Fibroblast of skin of scalp (primary cell): ENCODE measurements at places on chromosomes 13 and 19.
A peak's percentile ranks its signal among the peaks of the same experiment; 100 is the strongest.

GRCh38 chr13:97194479-97194878 lies 27.7 kb upstream of the MBNL2 start:
- DNase-seq: peak; percentile 31

- no peak for DNase-seq
These were observed 1.0 kb upstream of the TYROBP start for GRCh38 chr19:35908973-35909683.

DNA sequence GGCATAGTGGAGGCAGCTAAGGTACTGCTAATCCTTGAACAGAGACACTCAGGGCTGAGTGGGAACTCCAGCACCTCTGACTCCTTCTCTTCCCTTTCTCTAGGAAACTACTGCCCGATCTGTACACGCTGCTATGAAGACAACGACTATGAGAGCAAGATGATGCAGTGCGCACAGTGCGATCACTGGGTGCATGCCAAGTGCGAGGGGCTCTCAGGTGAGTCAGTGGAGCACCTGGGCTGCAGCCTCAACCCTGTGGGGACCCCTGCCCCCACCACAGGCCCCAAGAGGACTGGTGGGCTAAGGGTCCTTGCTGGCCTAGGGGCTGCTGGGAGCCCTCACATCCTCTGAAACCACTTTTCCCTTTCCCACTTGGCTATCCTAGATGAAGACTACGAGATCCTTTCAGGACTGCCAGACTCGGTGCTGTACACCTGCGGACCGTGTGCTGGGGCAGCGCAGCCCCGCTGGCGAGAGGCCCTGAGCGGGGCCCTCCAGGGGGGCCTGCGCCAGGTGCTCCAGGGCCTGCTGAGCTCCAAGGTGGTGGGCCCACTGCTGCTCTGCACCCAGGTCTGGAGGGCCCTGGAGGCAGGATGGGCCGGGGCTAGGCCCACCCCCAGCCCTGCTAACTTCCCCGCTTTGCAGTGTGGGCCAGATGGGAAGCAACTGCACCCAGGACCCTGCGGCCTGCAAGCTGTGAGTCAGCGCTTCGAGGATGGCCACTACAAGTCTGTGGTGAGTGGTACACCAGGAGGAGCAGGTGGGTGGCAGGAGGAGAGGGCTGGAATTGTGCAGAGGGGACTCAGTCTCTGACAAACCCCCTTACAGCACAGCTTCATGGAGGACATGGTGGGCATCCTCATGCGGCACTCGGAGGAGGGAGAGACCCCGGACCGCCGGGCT lies 9.5 kb downstream of the KMT2B start:
- no peak for DNase-seq

DNA sequence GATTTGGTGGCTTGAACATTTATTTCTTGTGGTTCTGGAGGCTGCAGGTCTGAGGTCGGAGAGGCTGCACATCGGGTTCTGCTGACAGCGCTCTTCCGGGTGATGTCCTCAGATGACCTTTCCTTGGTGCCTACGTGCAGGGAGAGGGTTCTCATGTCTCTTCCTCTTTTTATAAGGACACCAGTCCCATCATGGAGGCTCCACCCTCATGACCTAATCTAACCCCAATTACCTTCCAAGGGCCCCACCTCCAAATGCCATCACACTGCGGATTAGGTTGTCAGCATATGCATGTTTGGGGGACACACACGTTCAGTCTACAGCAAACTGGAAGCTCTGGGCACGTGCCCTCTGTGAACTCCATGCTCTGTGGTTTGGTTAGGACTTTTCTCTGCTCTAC lies 338.6 kb downstream of the FGF9 start:
- no peak for DNase-seq

DNA sequence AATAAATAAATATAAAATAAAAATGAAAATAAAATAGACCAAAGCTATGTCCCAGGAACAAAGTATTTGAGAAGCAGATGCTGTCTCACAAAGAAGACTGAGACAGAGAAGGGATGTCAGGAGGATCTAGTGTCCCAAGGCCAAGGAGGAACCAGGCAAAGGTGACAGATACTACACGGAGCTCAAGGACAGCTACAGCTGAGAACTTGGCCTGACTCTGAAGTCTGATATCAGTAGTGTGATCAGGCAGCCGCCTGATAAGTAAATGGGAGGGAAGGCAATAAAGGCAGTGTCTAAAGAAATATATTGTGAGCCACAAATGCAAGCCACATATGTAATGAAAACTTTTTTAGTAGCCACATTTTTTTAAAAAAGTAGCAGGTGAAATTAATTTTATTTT lies 20.4 kb upstream of the NANOS3 start:
- DNase-seq: no peak

DNA sequence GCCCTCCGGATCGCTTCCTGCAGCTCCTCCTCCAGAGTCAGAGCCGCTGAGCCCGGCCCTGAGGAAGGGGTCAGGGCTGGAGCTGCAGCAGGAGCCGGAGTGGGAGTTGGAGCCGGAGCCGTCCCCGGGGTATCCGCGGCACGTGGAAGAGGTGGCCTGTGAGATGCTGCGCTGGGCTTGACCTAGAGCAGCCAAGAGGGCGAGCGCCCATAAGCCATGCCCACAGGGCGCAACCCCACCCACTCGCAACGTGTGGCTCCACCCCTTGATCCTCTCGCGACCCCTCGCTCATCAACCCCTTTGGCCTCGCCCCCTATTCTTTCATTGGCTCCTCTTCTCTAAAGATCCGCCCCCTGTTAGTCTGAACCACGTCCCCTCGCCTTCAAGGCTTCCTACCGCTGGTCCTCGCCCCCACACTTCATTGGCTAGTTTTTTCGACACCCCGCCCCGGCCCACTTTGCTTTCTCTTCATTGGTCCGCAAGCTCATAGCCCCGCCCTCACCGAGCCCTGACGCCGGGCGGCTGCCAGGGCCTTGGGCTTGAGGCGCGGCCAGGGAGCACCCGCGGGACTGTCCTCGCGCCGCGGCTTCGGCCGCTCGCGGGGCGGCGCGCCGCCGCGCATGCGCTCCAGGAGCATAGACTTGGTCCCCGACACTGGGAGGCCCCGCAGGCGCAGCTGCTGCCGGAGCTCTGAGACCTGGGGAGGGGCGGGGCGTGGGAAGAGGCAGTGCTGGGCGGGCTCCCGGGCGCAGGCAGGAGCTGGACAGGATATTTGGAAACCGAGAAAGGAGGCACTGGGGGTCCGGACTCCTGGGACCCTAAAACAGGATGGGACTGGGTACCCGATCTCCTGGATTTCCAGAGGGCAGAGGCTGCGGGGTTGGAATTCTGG lies 5.4 kb downstream of the MAMSTR start:
- peak; percentile 100 for DNase-seq

DNA sequence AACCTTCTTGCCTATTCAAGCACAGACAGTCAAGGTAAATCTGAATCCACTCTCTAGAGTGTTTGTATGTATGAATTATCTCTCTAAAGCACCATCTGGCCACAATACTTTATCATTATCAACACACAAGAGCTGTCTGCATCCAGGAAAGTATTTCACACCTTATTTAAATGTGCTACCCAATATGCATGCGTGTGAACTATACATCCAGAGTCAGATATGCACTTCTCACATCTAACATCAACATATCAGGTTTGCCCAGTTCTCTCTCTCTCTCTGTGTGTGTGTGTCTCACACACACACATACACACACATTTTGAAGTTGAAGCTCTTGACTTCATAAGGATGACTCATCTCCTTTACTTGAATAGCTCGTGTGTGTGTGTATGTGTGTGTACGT lies 697.5 kb upstream of the PCDH20 start:
- DNase-seq: no peak

- DNase-seq: no peak
These were observed 6.4 kb downstream of the LTBP4 start for GRCh38 chr19:40607311-40608239.

GRCh38 chr19:11736696-11737095 lies 2.0 kb downstream of the ZNF823 start:
- DNase-seq: peak; percentile 77

- DNase-seq: peak; percentile 9
These were observed 28.4 kb downstream of the ZNF844 start for GRCh38 chr19:12092956-12093355.

- DNase-seq: no peak
These were observed 562.6 kb upstream of the ARGLU1 start for GRCh38 chr13:107130566-107130965.

DNA sequence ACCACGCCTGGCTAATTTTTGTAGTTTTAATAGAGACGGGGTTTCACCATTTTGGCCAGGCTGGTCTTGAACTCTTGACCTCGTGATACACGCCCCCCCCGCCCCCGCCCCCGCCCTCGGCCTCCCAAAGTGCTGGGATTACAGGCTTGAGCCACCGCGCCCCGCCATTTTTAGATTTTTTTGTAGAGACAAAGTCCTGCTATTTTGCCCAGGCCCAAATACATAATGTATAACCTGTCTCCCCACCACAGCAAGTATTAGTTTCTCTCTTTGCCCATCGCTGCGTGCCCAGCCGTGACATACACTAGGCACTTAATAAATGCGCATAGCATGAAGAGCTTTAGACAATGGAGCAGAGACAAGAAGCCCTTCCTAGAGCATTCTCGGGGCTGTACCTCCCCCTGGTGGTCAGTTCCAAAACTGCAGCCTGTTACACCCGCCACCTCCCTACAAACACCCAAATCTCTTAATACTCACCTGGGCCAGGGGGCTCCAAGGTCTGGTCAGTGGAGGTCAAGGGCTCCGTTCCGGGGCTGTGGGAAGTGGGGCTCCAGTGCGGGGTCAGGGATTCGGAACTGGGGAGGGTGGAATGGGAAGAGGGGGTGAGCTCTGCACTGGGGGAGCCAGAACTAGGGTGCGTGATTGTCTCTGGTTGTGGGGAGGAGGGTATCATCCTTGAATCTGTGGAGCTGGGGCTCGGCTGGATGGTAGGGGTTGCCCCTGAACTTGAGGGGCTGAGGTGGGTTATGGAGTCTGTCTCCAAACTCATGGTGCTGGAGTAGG lies 22.5 kb downstream of the IQCN start:
- peak; percentile 61 for DNase-seq

GRCh38 chr19:32318884-32319520 lies 26.4 kb upstream of the ZNF507 start:
- DNase-seq: peak; percentile 6

DNA sequence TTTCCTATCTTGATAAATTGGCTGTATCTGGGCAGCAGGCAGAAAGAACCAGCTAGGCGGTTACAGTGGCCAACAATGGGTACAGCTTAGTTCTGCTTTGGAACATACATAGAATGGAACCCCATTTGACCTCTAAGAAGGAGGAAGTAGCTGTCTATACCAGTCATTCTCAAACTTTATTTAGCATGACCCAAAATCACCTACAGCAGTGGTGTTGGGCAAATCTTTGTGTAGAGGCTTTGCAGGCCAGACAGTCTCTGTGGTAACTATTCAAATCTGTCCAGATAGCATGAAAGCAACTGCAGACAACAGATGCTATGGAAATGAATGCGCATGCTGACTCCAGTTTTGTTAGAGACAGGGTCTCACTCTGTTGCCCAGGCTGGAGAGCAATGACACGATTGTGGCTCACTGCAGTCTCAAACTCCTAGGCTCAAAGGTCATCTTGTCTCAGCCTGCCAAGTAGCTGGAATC lies 12.0 kb upstream of the KCNC3 start:
- no peak for DNase-seq

GRCh38 chr19:10235003-10235402 lies 3.9 kb upstream of the S1PR2 start:
- no peak for DNase-seq

GRCh38 chr19:40294560-40294959 lies 9.4 kb upstream of the AKT2 start:
- no peak for DNase-seq

DNA sequence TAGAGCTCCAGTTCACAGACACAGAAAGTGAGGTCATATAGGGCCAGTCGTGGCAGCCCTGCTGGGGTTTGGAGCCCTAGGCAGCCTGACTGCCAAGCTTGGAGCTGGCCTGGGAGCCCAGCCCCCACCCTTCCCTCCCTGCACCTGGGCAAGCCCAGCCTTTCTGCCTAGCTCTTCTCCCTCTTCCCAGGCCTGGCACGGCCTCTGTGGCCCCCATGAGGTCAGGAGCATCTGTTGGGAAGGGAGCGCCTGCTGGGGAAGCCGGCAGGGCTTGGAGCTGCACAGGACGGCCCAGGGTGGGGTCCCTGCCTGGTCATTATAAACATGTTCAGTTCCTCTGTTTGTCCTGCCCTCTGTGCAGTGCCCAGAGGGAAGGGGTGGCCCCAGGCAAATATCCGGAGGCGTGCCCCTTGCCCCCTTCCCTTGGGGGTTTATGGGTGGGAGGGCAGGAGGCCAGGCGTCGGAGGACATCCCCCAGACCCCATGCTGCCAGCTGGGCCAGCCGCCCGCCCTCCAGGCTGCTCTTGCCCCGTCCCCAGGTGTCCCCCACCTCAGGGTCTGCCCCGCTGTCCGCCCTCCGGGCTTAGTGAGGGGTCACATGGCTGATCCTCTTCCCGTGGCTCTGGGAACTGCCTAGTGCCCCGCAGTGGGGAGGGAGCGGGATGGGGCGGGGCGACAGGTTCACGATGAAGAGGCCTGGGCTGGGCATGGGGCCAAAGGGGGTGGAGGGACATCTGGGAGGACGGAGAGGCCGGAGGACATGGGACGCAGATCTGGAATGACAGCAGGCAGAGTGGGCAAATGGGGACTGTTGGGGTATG lies 30.0 kb upstream of the NCCRP1 start:
- DNase-seq: no peak

DNA sequence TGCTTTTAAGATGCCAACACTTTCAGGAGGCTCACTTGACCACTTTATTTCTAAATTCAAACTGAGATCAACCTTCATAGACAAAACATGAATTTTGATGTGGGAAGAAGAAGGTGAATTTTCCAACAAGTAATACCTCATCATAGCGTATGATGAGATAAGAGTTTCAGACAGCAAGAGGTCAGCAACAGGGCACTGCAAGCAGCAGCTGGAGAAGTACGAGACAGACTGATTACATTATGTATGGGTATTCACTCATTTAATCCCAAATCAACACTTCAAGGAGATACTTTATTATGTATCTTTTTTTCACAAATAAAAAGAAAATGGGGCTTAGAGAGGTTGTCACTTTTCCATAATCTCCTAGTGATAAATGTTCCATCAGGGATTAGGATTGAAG lies 389.8 kb downstream of the TBC1D4 start:
- DNase-seq: no peak

DNA sequence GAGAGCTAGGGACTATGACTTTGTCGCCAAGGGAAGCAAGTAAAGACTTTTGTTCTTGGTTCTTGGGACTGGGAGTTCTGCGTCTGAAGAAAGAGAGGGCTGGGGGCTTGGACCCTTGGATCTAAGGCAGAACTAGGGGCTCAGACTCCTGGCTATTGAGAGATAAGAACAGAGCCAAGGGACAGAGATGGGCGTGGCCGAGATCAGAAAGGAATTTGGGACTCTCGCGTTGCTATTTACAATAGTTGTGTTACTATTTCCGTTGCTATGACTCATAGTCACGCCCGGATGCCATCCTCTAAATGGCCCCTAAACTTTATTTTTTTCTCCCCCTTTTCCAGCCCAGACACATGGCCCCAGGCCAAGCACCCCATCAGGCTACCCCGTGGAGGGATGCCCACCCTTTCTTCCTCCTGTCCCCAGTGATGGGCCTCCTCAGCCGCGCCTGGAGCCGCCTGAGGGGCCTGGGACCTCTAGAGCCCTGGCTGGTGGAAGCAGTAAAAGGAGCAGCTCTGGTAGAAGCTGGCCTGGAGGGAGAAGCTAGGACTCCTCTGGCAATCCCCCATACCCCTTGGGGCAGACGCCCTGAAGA lies 759 bp downstream of the PPP1R15A start:
- DNase-seq: peak; percentile 95
